Iris pigment epithelial cell (primary cell): ENCODE measurements at places on chromosomes 3 and 15.

DNA sequence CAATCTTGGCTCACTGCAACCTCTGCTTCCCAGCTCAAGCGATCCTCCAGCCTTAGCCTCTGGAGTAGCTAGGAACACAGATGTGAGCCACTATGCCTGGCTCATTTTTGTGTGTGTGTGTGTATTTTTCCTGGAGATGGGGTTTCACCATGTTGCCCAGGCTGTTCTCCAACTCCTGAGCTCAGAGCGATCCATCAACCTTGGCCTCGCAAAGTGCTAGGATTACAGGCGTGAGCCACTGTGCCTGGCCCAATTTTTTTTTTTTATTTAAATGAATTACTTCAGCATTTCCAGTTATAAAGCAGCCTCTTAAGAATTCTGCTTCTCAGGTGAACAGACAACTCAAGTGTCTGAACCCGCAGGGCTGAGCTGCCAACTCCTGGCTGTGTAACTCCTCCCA, 20.1 kb upstream of the ST3GAL6 start:
- DNase-seq: no peak

DNA sequence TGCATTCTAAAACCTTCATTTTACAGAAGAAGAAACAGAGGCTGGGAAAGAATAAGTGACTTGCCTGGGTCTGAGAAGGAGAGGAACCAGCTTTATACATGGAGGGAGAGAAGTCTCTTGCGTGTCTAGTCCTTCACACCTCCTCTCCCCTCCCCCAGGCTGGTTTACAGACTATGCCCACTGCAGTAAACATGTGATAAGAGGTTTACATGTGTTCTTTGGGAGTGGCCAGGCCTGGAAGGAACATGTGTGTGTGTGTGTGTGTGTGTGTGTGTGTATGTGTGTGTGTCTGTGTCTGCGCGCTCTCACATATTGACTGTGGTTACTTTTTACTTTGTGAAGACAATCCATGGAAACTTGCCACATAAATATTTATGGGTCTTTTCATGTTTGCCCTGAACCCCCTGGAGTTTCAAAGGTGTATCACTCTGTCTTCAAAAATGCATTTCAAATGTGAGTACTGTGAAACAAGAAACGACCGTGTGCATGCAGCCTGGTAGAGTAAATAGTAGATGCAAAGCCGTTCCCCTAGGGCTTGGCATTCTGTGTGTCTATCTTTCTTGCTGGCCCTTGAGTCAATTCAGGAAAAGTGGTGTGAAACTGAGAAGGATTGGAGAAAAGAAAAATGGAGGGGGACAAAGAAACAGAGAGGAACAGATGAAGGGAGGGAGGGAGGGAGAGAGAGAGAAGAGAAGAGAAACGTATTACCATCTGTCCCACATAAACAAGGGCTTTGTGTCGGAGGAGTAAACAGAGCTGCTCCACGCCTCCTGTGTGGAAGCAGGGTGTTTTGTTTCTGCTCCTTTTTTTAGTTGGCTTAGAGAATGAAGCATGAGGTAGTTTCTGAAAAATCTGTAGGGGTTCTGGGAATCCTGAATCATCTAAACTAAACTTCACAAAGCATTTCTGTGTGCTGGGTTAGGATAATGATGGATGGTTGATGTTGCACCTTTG, 51.7 kb downstream of the CLDN11 start:
- peak; percentile 70 for DNase-seq

DNA sequence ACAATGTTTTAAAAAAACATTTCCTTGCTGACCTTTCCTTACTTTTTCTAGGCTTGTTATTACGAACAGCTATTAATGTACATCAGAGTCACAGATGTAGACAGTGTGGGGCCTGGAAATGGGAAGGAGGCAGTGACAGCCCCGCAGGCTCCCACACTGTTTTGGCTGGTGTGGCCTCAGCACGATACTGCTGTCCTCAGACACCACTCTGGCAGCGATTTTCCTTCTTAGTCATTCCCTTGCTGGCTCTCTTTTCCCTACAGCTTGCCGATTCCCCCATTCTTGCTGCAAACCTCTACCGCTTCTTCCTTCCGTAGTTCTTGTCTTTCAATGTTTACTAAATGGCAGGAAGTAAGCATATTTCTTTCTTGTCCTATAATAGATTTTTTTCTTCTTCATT, 113.1 kb downstream of the ABI3BP start:
- no peak for DNase-seq

DNA sequence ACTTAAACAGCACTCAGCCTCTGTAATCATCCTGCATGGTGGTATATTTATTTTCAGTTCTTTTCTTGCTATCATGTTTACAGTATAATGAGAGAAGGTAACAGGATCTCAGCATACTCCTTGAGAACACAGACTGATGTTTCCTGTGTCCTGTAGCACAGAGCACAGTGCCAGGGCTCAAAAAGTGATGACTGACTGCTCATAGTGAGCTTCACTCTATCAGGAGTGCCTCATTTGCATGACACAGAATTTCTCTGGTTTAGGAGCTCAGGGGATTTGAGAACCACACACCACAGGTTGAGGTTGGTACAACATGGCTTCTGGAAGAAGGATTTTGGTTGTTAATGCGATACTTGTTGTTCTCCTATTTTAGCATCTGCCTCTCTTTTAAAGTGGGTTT, 68.5 kb upstream of the SLC2A2 start:
- DNase-seq: no peak

GRCh38 chr3:192915304-192915703, 2.4 kb downstream of the MB21D2 start:
- peak; percentile 56 for DNase-seq

DNA sequence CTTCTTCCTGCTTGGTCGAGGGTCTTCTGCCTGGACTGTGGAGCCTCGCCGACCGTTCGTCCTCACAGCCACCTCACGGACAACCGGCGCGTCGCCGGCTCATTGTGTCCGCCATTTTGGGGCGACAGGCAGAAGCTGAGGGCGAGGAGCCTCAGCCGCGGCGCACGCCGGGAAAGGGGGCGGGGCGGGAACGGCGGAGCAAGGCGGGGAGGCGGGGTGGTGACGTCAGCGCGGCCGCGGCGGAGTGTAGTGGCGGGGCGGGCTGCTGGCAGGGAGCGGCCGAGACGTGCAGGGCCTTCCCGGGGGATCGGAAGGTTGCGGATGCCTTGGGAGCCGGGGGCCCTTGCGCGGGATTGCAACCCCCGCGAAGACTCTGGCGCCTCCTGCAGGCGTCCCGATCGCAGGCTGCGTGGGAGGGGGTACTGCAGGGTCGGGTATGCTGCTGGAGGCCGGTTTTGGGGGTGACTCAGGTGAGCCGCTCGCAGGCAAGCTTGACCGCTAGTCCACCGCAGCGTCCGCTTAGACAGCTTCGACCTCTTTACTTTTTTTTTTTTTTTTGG, at the start of gene WDR82:
TSS of gene WDR82 (minus strand) at position 140 of the 560 bp plus-strand sequence. CDS start 288 bp downstream, outside the sequence.
- peak; percentile 93 for DNase-seq

- peak; percentile 27 for DNase-seq
Measured at GRCh38 chr3:30289324-30289723, 317.1 kb upstream of the TGFBR2 start.

DNA sequence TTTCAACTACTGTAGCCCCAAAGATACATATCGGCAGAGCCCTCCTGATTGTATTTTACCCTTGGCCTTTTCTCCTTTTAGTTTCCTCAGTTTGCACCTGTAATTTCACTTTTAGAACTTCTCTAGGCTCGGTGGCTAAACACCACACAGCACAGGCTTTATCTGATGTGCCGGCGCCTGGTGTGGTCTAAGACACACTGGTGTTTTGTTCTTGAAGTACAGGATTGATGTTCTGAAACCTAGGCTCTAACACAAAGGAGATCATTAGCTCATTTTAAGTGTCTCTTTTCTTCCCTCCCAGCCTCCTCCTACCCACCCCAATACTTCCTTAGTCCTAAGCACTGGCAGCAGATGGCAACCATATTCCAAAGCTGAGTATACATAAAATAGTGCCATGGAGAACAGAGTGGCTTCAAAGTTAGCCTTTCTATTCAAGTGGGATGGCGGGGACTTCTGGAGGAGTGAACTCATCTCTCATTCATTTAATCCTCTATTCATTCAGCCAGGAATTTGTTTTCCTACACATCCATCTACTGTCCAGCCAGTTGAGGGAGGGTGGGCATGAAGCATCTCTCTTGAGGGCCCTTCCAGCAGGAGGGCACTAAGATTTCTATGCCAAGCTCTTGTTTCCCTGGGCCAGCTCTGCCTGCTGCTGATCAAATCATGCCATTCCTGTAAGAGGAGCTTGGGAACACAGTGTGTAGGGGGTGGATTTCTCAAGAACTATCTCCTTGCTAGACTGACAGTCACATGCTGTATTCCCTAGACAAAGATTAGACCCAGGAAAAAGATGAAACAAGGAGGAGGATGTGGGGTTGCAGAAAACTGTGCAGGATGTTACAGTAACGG, 71.2 kb downstream of the TIGIT start:
- peak; percentile 27 for DNase-seq

DNA sequence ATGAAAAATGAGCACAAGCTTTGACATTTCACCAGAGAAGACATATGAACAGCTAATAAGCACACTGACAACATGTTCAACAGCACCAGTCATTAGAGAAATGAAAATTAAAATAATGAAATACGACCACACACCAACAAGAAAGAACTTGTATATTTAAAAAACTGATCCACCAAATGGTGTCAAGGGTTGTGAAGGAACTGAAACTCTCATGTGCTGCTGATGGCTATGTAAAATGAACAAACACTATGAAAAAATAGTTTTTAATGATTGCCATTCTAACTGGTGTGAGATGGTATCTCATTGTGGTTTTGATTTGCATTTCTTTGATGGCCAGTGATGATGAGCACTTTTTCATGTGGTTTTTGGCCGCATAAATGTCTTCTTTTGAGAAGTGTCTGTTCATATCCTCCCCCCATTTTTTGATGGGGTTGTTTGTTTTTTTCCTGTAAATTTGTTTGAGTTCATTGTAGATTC, 193.8 kb downstream of the SCAPER start:
- DNase-seq: no peak

DNA sequence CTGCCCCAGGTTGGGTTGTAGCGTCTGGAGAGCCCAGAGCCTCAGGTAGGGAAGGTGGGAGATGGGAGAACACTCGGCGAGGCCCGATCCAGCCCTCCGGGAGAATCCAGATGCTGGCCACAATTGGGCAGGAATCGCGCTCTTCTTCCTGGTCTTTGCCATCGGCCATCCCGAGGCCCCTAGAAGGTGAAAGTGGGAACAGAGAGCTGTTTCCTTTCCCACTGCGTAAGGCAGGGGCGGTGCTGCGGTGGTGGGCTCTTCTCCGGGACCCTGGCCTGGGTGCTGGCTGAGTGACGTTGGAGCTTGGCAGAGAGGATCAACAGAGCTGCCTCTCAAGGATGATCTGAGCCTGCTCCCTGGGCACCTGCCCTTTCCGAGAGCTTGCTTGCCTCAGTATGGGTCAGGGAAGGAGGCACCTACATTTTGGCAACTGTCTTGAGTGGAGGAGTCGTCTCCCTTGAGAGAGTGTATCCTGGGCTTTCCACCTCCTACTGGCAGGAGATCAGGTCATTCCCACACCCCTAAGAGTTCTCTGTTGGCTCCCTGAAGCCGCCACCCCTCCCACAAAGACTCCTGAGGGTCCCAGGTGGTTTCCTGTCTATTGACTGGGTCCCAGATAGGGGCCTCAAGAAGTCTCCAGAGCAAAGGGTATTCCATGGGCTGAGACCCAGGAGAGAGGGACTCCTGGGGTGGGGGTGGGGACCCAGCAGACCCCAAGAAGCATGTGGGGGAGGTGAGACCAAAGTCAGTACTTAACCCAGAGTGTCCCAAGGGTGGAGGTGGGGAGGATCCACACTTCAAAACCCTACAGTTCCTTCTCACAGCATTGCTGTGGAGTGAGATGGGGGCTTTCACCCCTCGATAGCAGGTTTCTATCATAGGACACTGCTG, 1.6 kb downstream of the C15orf39 start:
- DNase-seq: no peak

GRCh38 chr3:129605922-129606635, 397 bp downstream of the PLXND1 start:
- peak; percentile 39 for DNase-seq

GRCh38 chr3:99041747-99042146, 140.3 kb upstream of the DCBLD2 start:
- no peak for DNase-seq

DNA sequence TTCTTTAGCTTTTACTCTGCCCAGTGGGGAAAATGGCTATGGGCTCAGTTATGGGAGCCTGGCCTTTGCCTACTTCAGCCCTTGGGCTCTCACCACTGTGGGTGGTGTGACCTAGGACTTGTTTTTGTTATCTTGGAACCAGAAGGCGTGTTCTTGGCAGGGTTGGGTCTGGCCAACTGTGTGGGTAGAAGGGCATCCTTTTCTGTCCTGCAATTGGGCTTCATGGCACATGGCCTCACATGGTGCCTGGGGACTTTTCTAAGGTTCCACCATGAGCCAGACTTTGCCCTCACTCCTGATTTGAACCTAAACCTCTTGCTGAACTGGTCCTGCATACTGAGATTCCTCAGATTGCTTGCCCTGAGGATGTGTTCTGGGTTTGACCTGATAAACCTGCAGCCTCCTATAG, 1.7 kb downstream of the GLYCTK start:
- DNase-seq: no peak

- peak; percentile 28 for DNase-seq
Measured at GRCh38 chr3:30904996-30905395, 10.5 kb upstream of the GADL1 start.

GRCh38 chr3:143573610-143574303, 274.5 kb downstream of the SLC9A9 start:
- DNase-seq: no peak

- DNase-seq: no peak
Measured at GRCh38 chr3:13277860-13278531, 142.1 kb downstream of the NUP210 start.

GRCh38 chr15:66862111-66862939, 160.3 kb downstream of the SMAD6 start:
- no peak for DNase-seq

- DNase-seq: no peak
Measured at GRCh38 chr15:67171471-67171870, 83.0 kb downstream of the AAGAB start.

DNA sequence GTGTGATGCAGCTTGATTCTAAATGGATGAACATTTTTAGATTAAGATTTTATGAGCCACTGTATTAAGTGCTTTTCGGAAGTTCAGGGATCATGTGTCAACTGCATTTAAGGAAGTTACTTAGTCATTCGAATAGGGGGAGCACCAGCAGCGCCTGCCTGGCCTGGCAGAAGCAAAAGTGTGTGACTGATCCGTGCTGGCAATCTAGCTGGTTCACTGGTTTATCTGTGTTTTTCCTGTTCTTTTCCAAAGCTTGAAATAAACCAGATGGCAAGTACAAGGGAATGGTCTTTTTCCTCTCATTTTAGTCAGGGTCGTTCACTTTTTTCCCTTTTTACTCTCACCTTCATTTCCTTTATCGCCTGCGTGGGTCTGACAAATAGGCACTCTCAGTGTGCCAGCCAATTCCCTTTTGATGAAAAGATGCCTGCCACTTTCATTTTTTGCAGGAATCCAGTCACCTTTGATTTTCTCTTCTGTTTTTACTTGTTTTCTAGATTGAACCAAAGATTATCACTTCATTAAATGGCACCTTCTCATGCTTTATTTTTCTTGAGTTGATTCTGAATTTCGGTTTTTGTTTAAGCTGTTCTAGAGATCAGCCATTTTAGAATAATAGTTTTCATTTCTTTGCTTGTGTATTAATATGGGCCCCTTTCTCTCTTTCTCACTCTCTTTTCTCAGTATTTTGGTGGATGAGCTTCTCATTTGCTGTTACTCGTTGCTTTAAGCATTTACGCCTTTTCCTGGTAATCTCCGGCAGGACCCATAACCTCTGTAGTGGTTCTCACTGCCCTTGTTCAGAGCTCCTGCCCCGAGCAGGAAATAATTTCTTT, 2.8 kb downstream of the ABHD2 start:
- DNase-seq: peak; percentile 86

- DNase-seq: peak; percentile 47
Measured at GRCh38 chr15:70362886-70363285, 265.2 kb upstream of the TLE3 start.
